ENCODE measurements at places on chromosomes 11 and 22. TPM values are rescaled to one million over a fixed set of nuclear protein-coding genes. Genes with fewer than 3 reads are reported as not detected.
A peak's percentile ranks its signal among the peaks of the same experiment; 100 is the strongest.

- H3K4me3 ChIP-seq, result no peak overlapping the region
- H3K27ac ChIP-seq, result no peak overlapping the region
- DNase-seq, result no peak
- H3K4me1 ChIP-seq, result no peaks in the 10 kb centered on the region
- H3K27me3 ChIP-seq, result no peaks in the 10 kb centered on the region
- H3K36me3 ChIP-seq, result no peaks in the 10 kb centered on the region
Observed at GRCh38 chr11:28460348-28460747, 352.2 kb downstream of the METTL15 start.

TSSK2 gene
- total RNA-seq, result not detected

TIRAP gene
- total RNA-seq, result 7.6 TPM

C22orf42 gene
- not detected for total RNA-seq

DNA sequence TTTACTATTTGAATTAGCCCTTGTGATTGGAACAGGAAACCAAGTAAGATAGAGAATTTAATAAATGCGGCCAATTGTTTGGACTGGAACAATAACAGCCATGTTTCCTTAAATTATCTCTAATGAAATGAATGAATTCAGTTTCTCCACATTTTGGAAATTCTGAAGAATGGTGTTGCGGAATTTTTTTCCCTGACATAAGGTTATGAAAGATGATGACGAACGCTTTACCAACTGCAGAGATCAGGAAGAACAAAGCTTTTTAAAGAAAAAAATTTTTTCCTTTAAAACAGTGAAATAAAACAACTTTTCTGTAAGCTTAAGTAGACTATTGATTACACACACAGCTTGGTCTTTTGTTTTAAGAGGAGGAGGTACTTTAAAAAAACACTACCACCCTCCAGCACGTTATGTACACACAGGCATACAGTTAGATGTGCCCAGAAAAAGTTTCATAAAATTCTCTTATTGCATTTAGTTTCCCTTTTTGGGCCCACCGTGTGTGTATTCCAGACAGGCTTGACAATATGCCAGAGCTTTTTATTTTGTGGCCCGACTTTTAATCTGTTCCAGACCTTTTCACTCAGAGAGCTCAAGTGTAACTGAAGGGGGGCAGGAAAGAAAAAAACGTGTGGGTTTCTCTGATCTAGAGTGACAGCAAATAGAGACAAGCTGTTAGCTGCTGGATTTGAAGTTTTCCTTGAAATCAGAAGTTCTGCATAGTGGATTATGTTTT, 77.3 kb downstream of the YAP1 start:
- H3K36me3 ChIP-seq, result no peaks in the 10 kb centered on the region
- no peak for DNase-seq
- no peak overlapping the region for H3K27ac ChIP-seq
- H3K4me1 ChIP-seq, result peaks cover 28% of the 10 kb centered on the region
- no peaks in the 10 kb centered on the region for H3K27me3 ChIP-seq

SYT13 gene
- total RNA-seq, result 5.2 TPM

- peaks cover 13% of the 10 kb centered on the region for H3K4me1 ChIP-seq
- peaks cover 3% of the 10 kb centered on the region for H3K36me3 ChIP-seq
- H3K4me3 ChIP-seq, result peak overlapping the region; percentile 6
- peak overlapping the region; percentile 72 for H3K27ac ChIP-seq
- no peaks in the 10 kb centered on the region for H3K27me3 ChIP-seq
Observed at GRCh38 chr11:125452125-125452470, 44.0 kb downstream of the FEZ1 start.

GLB1L3 gene
- total RNA-seq, result not detected

C11orf86 gene
- total RNA-seq, result not detected

OR5AP2 gene
- not detected for total RNA-seq

DNA sequence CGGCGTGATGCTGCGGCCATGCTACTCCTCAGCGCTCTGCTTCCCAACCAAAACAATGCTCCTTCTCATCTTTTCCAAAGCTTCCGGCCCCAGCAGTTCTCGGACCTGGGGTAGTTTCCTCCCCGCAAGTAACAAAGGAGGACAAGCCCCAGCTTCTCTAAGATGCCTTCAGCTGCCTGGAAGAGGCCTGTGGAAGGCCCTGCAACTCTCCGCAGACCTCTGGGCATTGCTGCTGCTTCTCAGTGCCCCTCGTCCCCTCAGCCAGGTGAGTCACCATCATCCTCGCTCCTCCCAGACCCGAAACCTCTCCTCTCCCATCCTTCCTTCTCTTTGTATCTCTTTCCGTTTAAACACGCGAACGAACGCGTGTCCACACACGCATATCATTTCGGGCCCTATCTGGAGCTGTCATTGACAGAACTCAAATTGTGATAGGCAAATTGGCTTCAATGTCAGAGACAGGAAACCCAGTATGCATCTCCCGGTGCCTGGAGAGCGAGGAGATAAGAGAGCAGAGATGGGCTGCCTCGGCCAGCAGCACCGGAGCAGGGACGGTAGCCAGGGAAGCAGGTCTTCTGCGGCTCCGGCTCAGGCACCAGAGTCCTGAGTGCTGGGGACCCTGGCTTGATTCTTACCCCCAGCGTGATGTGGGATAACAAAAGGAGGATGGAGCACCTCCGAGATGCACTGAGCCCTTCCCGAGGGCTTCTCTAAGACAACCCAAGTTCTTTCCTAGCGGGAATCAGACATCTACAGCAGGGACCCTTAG, 22.0 kb upstream of the JAM3 start:
- peaks cover 25% of the 10 kb centered on the region for H3K4me1 ChIP-seq
- DNase-seq, result no peak
- H3K4me3 ChIP-seq, result peak overlapping the region; percentile 39
- H3K27me3 ChIP-seq, result no peaks in the 10 kb centered on the region

DNA sequence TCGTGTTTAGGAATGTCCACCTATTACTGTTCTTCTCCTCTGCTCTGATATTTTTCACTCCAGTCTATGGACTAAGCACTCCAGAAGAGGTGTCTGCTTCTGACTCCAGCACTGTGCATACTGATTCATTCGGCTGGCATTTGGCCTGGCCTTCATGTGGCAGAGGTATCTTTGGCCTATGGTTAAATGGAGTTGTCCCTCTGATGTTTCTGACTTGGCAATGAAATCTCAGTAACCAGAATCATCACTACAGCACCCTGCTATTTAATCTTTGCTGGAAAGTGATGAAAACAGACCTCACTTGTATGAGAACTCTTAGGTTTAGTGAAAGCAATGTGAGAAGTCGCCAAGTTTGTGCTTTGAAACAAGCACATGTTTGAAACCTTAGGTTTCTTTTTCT, 155.2 kb downstream of the MAML2 start:
- H3K4me1 ChIP-seq, result no peaks in the 10 kb centered on the region
- no peak overlapping the region for H3K4me3 ChIP-seq
- H3K27ac ChIP-seq, result no peak overlapping the region
- H3K36me3 ChIP-seq, result no peaks in the 10 kb centered on the region

DNA sequence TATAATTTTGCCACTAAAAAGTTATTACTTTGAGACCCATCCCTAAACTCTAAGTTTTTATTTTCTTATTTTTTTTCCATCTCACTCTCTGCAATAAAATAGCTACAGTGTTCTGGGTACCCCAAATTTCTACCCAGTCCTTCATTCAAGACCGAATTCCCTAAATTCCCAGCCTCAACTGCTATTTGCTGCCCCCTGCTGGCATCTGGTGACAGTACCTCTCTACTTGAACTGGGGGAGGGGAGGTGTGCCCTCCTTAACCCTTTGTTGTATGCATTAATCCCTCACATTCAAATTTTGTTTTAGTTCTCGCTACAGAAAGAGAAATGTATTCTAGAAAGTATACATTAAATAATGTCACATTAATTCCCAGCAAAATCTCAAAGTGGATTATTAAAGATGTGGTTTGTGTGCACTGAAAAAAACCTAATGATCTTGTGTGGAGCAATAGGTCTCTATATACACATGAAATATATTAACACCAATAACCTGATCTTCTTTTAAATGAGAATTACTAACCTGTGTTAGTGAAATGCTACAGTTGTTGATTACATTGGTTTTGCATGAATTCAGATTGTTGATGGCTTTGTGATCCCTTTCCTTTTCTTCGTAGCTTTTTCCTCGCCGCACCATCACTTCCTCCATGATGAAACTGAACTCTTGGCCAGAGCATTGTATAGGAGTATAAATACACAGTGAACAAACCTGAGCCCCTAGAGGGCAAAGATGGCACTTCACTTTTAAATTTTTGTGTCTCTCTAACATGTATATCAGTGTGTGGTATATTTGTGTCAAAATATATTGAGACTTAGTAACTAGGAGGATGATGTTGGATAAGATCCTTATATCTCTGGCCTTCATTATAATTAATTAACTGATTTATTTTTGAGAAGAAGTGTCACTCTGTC, 590.0 kb downstream of the METTL15 start:
- H3K4me3 ChIP-seq, result no peak overlapping the region
- DNase-seq, result no peak
- H3K36me3 ChIP-seq, result no peaks in the 10 kb centered on the region
